ENCODE measurements at places on chromosomes 2 and 18.

GRCh38 chr2:149825473-149825872 lies 237.9 kb upstream of the MMADHC start:
- DNase-seq: no peak

- no peak for DNase-seq
These were observed 2.5 kb downstream of the IFIH1 start for GRCh38 chr2:162315938-162316337.

DNA sequence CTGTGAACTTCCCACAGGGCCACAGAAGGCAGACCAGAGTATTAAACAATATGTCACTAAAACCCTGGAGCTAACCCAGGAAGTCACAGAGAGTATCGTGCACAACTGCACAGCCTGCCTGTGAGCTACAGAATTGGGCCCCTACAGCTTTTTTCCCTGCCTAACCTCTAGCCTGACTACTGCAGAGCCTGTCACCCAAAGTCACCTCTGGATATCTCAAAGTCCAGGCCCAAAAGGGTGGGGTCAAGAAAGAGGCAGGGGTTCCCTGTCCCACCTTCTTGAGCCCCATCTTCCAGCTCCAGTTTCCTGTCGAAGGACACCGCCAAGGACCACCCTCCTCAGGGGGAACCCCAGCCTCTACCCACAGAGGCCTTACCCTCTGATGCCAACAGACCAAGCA lies 13.5 kb downstream of the GAD1 start:
- no peak for DNase-seq

GRCh38 chr2:169759987-169760386 lies 26.4 kb downstream of the KLHL23 start:
- no peak for DNase-seq

- no peak for DNase-seq
These were observed 440.8 kb upstream of the CDH20 start for GRCh38 chr18:60892441-60892840.

GRCh38 chr2:160465002-160465401 lies 28.6 kb downstream of the RBMS1 start:
- DNase-seq: no peak

GRCh38 chr2:15645720-15646385 lies 54.2 kb downstream of the DDX1 start:
- no peak for DNase-seq

DNA sequence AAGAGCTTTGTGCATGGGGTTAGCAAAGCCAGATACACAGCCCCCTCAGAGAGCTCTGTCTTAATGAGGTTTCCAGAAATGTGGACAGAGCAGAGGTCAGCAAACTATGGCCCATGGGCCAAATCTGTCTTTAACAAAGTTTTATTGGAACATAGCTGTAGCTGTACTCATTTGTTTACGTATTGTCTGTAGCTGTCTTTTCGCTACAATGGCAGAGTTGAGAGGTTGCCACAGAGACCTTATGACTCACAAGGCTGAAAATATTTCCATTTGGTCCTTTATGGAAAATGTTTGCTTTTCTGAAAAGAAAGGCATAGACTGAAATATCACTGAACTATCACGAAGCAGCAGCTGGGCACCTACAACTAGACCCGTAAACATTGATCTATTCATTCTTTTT lies 841.8 kb downstream of the SLC4A3 start:
- DNase-seq: no peak

- DNase-seq: no peak
These were observed 8.4 kb downstream of the POMC start for GRCh38 chr2:25159949-25160348.

DNA sequence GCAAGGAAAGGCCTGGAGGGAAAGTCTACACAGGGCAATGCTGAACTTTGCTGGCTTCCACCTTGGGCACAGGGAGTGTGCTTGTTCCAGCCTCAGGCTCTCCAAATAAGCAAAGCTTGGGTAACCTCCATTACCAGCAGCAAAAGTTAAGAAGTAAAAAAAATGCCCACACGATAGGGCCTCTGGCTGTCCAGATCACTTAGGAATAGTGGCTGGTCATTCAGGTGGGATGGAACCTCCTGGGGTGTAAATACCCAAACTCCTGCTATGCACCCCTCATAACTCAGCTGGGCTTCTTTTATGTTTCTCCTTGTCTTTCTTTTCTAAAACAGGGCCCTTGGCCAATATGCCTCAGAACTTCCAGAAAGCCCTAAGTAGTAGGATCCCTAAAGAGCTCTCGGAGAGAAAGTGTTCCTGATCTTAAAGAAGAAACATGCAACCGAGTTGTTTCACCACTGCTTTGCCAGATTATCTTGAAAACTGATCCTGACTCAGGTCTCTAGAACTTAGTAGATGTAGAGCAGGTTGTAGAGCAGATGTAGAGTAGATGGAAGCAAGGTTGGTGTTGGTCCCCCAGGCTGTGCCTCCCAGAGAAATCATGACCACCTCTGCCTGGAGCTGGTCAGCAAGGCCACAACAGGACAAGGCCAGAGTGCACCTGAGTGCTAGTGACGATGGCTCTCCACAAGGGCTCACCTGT lies 2.0 kb upstream of the OSR1 start:
- no peak for DNase-seq

DNA sequence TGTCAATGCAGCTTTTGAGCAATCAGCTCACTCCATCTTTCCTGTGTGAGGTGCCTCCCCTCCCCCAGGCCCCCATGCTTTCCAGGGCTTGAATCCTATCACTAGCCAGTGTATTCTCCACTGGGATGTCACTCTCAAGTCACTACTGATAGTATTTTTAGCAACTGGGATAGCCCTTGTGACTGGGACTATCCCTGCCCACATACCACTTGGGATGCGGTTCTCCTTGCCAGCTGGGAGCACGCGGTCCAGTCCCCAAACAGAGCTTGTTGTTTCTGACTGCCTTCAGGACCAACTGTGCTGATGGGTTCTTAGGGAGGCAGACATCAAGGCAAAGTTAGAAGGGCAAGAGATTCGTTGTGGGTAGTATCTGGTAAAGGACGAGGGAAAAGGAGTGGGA lies 134.9 kb downstream of the FAM161A start:
- no peak for DNase-seq
